Stomach (tissue), 19 donors: ENCODE measurements at places on chromosomes 4 and X. TPM values are rescaled to one million over a fixed set of nuclear protein-coding genes. Genes with fewer than 3 reads are reported as not detected.

The UGT2B15 gene
- polyA plus RNA-seq: 41.5 TPM

The ASB9 gene
- 3.7 TPM for polyA plus RNA-seq

The CNGA2 gene
- polyA plus RNA-seq: not detected

DNA sequence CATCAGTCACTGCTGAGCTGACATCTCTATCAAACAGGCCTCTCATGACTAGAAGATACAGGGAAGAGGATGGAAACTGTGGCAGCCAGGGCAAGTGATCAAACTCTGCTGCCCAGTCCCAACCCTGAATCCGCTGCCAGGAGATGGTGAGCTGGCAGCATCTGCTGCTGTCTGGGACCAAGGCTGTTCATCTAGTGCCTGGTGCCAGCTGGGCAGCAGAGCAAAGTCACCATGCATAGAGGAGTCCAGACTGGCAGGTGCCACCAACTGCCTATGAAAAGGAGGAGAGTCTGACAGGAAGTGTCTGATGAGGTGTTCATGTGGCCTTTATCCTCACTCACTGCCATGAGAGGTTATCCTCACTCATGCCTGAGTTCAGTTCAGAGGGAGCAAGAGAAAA, 518.9 kb downstream of the MID1IP1 start:
- no peak for DNase-seq

DNA sequence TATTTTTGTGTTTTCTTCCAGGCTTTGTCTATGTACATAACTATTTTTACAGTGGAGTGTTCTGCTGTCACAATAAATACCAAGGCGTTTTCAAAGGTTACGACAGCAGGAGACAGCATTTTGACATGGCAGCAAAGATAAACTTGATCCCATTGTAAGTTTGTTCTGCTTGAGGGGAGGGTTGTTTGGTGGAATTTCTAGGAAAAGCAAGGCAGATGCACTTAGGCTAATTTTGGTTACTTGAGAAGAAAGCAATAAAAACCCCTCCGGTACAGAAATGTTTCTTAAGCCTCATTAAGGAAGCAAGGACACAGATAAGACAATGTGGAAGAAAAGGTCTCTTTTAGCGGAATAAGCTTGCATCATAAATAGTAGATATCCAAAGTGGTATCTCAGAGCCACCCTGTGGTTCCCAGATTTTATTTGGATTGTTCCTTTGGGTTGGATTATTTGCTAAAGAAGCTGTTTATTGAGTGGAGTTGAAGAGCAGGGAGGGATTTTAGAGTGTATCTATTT, 54.3 kb downstream of the CLCN5 start:
- no peak for DNase-seq

DNA sequence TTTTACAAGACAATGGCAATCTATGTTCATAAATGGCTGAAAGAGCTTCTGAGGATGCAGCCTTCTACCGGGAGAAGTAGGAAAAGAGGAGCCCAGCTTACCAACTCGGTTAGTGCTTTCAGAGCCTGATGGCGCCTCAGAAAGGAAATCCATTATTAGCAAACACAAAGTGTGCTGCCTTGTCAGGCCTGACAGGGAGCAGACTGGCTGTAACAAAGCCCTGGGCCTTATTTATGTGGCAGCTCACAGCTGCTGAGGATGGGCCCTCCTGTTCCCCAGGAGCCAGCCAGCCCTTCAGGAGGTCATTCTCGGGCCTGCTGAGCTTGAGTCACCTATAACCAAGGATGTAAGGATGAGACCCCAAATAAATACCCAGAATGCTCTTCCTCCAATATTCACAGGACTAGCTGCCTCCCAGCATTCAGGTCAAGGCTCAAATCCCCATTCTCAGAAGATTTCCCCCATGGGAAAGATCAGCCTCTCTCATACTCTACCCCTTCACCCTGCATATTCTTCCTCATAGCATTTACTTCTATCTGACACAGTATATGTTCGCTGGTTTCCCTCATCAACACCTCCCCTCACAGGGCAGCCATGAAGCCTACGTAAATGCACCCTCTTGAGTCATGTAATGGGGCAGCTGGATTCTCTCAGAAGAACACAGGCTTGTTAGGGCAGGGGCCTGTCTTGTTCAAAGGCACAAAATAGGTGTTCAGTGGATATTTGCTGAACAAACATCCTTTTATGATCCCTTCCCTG, 227.0 kb upstream of the RASGEF1B start:
- no peak for DNase-seq

GRCh38 chr4:56026596-56026995, 77.9 kb downstream of the CEP135 start:
- DNase-seq: no peak
